WERI-Rb-1 (cell line): ENCODE measurements at places on chromosomes 11 and 22.

DNA sequence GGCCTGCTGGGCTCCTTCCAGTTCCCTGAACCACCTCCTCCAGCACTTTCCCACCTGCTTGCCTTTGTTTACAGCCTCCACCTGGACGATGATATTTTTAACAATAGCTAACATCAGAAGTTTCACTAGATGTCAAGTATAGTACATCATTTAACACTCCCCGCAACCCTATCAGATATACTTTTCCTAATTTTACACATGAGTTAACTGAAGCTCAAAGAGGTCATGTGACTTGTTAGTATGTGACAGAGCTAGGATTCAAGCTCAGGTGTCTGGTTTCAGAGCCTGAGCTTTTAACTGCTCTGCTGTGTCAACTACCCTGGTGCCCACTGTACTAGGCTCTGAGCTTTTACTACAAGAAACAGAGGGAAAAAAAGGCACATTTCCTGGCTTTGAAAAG, 14.3 kb upstream of the HPX start:
- DNase-seq, result no peak

GRCh38 chr11:69566001-69566400, 75.0 kb upstream of the CCND1 start:
- no peak for DNase-seq

- no peak for DNase-seq
Observed at GRCh38 chr11:75576499-75576918, 14.5 kb downstream of the SERPINH1 start.

DNA sequence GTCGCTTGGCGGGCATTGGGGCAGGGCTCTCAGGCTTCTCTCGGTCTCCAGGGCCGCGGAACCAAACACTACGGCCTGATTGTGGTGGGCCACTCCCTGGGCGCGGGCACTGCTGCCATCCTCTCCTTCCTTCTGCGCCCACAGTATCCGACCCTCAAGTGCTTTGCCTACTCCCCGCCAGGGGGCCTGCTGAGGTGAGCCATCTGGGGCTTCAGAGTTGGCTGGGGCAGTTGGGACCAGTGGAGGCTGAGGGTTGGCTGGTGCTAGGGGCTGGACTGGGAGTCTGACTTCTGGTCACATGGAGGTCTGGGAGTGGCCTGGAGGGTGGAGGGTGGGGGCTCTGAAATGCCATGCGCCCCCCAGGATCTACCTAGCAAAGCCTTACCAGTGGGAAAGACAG, 15.3 kb upstream of the MYRF start:
- DNase-seq, result no peak

DNA sequence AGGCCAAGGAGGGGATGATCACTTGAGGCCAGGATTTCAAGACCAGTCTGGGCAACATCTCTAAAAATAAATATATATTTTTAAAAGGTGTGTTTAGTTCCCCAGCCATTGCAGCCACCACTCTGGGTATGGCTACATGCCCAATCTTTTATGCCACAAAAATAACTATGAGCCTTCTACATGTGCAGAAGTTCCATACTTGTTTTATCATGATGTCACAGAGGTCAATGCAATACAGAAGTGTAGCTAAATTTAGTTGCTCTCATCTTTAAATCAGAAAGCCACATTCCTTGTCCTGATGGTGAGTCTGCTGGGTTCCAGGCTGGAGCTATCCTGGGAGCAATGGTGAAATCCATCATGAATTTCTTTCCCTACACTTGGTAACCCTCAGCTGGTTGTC, 436.3 kb downstream of the DYNC2H1 start:
- no peak for DNase-seq

- no peak for DNase-seq
Observed at GRCh38 chr22:49954354-49954753, 6.2 kb upstream of the PIM3 start.

GRCh38 chr11:47944632-47945031, 35.7 kb upstream of the PTPRJ start:
- no peak for DNase-seq

GRCh38 chr22:25143156-25144076, 56.2 kb upstream of the CRYBB3 start:
- no peak for DNase-seq

GRCh38 chr11:1633864-1634263, 4.3 kb downstream of the KRTAP5-5 start:
- DNase-seq, result no peak

- DNase-seq, result no peak
Observed at GRCh38 chr11:8997451-8997850, 6.3 kb downstream of the NRIP3 start.

DNA sequence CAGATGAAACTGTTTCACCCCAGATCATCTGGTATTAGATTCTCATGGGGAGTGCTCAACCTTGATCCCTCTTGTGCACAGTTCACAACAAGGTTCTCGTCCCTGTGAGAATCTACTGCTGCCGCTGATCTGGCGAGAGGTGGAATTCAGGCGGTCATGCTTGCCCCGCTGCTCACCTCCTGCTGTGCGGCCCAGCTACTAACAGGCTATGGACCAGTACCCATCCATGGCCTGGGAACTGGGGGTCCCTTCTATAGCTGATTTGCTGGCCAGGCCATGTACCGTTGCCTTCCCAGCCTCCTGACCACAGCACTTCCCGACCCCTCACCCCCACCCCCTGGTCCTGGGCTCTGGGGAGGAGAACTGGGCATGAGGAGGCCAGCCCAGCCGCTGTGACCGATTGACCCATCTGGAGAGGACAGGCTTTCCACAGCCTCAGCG, 2.6 kb downstream of the PHLDA2 start:
- DNase-seq, result no peak

DNA sequence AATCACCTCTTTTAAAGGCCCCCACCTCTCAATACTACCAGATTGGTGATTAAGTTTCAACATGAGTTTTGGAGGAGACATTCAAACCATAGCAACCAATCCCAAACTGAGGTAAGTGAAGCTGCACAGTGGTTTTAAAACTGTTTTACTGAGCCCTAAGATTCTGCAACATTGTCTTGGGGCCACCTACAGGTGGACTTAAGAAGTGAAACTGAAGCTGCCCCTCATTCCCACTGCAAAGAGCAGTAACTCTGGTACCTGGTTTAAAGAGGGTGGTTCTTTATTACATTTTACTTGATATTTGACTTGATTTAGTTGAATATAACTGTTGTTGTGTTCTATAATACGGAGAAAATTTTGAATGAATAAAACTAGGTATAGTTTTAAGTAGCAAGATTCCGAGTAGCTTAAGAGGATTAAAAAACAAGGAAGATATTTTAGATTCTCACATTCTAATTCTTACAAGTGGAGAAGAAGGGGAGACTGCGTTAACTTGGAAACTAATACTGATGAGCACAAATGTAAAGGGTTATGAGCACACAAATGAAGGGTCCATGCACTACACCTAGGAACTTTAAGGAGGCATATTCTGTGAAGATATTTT, 26.7 kb downstream of the SYT9 start:
- DNase-seq, result peak; percentile 18

GRCh38 chr11:122192634-122193255, 76.7 kb upstream of the BLID start:
- DNase-seq, result no peak

DNA sequence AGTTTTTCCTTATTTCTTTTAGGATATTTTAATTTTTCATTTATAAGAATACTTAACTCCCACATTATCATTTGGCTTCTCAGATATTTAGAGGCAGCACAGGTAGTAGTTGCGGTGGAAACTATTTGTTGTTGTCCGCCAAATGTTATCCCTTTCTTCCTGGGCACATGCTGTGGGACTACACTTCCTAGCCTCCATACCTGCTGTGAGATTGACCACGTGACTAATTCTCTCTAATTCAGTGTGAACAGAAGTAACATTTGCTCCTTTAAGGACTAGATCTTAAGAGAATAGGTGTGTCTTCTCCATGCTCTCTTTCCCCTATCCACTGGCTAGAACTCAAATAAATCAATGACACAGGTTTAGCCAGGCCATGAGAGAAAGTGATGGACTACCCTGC, 136.5 kb downstream of the ATG16L2 start:
- no peak for DNase-seq

- peak; percentile 85 for DNase-seq
Observed at GRCh38 chr11:123628936-123629683, 25.3 kb downstream of the SCN3B start.

DNA sequence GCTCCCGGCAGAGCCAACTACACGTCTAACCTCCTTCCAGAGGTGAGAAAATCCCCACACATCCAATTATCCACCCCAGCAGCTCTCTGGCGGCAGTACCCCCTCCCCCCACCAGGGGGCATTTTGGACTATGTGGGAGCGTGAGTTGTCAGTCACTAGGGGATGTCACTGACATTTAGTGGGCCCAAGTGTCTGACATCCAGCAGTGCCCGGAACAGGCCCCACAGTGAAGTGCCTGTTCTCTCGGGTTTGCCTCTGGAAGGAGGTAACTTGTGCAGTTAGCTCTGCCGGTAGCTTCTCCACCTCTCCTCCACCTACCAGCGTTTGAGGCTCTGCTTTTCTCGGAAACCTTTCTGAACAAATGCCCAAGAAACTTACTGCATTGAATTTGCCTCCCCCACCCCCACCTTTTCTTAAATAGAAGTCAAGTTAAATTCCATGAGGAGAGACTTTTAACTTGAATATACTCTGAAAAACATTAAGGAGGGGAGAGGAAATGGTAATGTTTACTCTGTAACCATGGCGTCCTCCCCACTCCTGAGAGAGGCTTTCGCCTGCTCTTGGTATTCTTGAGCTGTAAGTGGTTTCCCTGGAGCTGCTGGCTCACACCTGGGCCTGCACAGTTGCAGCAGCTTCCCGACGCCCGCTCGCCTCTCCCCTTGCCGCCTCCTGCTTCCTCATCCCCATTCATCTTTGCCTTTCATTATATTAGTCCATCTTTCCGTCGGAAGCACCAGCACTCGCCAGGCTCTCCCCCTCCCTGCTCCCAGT, 112.8 kb downstream of the WNT7B start:
- DNase-seq, result peak; percentile 85

GRCh38 chr11:21529187-21529586, 663.7 kb upstream of the ANO5 start:
- no peak for DNase-seq

DNA sequence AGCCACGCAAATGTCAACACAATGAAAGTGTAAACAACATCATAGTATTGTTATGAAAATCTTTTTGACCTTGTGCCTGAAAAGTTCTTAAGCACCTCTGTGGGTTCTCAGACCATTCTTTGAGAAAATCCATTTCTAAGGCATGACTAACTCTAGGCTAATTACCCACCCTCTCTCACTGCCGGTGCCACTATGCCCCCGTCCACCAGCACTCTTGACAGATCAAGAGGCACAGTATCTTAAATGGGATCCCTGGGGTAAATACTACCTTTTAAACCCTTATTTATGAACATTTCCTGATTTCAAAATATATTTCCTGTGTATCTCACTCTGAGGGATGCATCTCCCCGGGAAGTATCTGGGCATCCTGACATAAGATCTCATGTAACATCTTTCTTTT, 607.5 kb downstream of the METTL15 start:
- no peak for DNase-seq

DNA sequence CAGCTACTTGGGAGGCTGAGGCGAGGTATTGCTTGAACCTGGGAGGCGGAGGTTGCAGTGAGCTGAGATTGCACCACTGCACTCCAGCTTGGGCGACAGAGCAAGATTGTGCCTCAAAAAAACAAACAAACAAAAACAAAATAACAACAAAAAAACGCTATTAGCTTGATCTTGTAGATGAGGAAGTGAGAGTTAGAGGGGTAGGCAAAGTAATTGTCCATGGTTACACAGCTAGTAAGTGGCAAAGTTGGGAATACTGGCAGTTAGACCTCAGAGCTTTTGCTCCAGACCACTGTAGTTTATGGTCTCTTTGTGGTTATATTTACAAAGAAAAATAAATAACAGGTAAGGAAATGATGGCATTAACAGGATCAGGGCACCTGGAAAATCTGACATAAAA, 15.1 kb downstream of the LDHC start:
- DNase-seq, result no peak

- DNase-seq, result no peak
Observed at GRCh38 chr22:35882211-35883030, 146.2 kb downstream of the RBFOX2 start.

DNA sequence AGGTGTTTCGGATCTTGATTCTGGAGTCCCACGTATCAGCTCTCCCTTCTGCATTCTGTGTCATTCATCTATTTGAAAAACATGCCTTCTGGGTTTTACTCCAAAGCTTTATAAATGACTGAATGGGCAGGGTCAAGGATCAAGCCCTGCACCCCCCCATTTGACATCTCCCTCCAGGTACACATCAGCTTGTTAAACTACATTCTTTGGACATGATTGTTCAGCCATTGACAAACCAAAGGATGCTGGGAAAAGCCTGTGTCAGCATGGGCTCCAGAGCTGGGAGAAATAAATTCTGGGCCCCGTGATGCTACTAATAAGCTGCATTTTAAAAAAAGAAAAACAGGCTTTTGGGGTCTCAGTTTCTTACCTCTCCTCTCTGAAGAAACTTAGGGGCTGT, 103.7 kb downstream of the DSCAML1 start:
- no peak for DNase-seq

DNA sequence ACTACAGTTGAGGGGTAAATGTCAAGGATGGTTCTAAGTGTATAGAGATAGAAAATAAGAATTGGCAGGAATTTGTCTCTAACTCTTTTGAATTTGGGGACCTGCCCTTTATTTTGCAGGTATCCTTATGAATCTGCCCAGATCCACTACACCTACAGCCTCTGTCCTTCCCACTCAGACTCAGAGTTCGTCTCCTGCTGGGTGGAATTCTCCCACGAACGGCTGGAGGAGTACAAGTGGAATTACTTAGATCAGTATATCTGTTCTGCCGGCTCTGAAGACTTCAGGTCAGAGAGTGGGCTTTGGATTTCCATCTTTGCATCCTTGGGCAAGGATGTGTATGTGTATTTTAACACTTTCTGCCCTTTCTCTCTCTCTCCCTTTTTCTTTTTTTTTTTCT, 89.7 kb downstream of the DEPDC5 start:
- DNase-seq, result no peak

- DNase-seq, result no peak
Observed at GRCh38 chr22:26072621-26073020, 96.6 kb upstream of the SEZ6L start.
